ENCODE measurements at places on chromosomes 11 and 22. TPM values are rescaled to one million over a fixed set of nuclear protein-coding genes. Genes with fewer than 3 reads are reported as not detected.

DNA sequence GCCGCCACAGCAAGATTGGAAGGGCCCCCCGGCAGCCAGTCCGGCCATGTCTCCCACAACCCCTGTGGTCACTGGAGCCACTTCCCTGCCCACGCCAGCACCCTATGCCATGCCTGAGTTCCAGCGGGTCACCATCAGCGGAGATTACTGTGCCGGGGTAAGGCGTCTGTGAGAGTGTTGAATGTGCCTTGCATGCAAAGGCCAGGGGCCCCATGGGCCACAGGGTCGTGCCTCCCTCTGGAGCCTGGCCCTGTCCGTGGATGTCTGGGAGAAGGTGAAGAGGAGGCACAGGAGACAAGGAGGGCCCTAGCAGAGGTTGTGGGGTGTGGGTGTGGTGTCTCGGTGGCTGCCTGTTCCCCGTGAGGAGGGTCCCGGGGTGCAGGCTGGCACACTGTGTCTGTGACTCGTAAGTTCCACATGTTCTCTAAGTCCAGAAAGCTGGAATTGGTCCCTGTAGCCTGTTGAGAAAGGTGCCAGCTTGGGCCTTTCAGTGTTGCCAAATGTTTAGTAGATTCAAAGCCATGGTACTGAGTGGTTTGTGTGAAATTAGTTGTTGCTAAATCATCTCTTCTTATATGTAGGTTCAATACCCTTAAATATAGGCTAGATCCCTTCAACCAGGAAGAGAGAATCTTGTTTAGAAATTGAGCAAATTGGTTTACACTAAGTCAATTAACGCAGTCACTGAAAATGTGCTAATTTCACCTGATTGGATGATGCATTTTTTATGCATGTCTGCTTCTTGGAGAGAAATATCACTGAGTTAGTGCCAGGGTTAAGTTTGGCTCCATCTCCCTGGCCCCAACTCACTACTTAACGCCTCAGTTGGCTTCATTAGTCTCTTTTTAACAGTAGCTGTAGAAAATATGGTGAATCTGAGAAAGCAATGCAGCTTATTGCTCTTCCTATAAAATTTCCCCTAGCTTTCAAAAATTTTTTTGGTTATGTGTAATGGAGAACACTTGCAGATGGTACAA is 23.8 kb downstream of the AMPD3 start:
- DNase-seq: peak; percentile 69

GRCh38 chr11:10322401-10322800 is 17.5 kb downstream of the ADM start:
- no peak for DNase-seq

DNA sequence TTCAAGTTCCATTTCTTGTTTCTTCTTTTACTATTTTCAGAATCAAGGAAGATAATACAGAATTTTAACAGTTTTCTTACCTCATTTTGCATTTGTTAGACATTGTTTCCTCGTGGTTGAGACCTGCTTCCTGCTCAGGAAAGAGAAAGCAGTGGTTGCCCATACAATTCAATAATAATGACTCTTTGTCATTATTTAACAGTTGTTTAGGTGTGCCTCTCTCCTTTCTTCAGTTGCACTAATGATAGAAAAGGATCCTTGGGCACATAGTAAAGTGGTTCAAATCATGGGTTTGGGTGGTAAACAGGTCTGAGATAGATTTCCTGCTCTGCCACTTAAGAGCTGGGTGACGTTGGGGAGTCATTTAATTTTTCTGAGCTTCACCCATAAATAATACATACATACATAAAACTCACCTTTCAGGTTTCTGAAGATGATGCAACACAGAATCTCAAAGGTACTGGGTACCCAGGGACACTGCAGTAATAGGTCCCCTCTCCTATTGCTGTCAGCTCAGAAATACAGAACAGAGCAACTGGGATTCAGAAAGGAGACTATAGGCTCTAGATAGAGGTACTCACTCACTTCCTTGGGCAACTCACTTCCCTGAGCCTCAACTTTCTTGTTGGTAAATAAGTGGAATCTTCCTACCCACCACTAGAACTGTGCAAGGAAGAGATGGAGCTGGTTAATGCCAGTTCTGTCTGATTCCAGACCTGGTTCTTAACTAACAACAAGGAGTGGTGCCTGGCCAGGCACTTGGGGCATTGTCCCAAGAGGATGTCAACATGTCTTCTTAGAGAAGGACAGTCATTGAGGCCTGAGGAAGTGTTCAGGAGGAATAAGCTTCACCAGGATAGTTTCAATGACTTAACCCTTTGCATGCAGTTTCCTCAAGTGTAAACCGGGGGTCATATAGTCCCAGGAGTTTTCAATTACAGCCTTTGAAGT is 34.9 kb downstream of the CD44 start:
- no peak for DNase-seq

Gene SLC5A4
- total RNA-seq: 2.2 TPM

Gene CECR2
- total RNA-seq: 2.1 TPM

DNA sequence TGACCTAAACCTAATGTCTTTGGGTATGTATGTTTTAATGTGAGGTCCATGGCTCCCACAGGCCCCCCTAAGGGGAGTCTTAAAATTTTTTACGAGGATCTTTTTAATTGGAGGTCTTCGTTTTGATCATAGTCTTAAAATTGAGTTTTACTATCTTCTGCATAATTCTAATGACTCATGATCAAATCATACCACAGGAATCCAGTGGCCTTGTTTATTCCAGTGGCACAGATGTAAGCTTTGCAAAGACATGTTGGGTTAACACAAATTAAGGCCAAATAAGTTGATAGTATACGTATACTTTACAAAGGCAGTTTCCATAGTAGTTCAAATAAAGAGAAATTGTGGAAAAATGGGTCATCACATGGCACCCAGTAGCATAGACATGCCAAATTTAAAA is 33.9 kb upstream of the FJX1 start:
- DNase-seq: no peak

GRCh38 chr22:49093192-49093880 is 734.3 kb downstream of the BRD1 start:
- no peak for DNase-seq

- no peak for DNase-seq
Measured at GRCh38 chr11:94910270-94910669, 63.1 kb downstream of the CWC15 start.

GRCh38 chr22:40414838-40415505 is 44.6 kb downstream of the SGSM3 start:
- no peak for DNase-seq

- no peak for DNase-seq
Measured at GRCh38 chr22:22037740-22038139, 55.2 kb upstream of the TOP3B start.

Gene HIPK3
- 251 TPM for total RNA-seq

- DNase-seq: no peak
Measured at GRCh38 chr11:28442131-28442530, 333.9 kb downstream of the METTL15 start.

Gene MMP8
- 0.42 TPM for total RNA-seq

DNA sequence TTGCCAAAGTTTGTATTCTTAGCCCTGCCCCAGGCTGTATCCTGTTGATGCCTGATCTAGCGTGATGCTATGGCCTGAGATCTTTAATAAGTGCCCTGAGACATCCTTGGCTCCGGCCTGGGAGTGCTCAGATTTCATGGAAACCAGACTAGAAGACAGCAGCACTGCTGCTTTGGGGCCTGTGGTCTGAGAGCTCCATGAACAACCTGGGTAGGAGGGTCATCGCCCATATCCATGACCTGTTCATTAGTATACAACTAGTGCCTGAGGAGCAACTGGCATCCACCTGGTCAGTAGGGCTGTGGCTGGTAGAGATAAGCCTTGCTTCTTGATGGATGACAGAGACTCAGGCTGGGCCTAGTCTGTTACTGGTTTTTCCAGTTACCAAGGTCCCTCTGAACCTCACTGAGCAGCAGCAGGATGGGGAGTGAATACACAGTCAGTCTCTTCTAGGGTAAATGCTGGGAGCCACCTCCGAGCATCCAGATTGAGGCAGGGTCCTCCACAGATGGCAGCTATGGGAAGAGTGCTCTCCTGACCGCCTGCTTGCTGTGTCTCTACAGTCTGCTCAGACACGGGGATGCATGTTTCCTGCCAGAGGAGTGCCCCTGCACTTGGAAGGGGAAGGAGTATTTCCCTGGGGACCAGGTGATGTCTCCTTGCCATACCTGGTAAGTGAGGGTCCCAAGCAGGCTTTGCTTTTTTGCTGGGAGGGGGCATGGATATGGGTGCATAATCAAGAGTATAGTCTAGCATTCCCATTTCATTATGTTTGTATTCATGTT is 39.0 kb downstream of the OTOG start:
- no peak for DNase-seq

- no peak for DNase-seq
Measured at GRCh38 chr11:87878373-87878825, 296.8 kb downstream of the RAB38 start.

GRCh38 chr11:119375337-119376196 is 5.9 kb downstream of the USP2 start:
- DNase-seq: peak; percentile 92

Gene GLB1L2
- total RNA-seq: 1.5 TPM

Gene PLAAT5
- 0.88 TPM for total RNA-seq

Gene MMP10
- total RNA-seq: not detected

DNA sequence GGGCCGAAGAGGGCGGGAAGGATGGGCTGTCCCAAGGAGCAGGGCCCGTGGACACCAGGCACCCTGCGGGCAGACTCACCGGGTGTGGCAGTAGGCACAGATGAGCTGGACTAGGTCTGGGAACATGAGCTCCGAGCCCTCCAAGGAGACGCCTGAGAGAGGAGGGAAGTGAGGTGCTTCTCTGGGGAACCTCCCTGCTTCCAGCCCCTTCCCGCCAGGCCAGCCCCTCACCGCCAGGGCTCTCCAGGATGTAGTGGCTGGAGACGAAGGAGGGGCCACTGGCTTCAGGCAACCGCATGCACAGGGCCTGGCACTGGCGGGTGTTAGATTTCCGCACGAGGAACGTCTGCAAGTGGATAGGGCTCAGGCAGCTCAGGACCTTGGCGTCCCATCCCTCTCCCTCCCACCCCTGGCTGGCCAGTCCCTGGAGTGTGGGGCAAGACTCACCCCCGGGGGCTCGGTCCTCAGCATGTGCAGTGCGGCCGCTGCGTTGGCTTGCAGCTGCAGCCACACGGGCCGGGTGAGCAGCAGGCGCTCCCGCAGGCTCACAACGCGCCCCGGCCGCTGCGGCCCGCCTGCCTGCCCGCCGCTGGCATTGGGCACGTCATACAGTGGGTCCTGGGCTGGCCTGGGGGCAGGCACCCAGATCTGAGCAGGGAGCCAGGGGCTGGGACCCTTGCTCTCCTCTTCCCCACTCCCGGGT is 552 bp downstream of the RIN1 start:
- peak; percentile 69 for DNase-seq

DNA sequence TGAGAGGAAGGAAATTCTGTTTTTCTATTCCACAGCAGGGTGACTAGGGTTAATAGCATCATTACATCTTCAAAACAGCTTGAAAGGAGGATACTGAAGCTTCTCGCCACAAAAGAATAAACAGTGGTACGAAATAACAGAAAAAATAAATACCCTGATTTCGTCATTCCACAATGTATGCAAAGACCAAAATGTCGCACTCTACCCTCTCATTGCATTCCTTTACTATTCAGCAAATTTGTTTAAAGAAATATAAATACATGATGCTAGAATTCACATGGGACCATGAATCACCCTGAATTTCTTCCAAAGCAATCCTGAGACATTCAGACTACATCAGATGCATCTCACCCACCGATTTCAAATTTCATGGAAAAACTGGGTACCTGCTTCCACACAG is 112.3 kb upstream of the TOP3B start:
- no peak for DNase-seq

- no peak for DNase-seq
Measured at GRCh38 chr22:45709060-45709739, 37.6 kb downstream of the ATXN10 start.

DNA sequence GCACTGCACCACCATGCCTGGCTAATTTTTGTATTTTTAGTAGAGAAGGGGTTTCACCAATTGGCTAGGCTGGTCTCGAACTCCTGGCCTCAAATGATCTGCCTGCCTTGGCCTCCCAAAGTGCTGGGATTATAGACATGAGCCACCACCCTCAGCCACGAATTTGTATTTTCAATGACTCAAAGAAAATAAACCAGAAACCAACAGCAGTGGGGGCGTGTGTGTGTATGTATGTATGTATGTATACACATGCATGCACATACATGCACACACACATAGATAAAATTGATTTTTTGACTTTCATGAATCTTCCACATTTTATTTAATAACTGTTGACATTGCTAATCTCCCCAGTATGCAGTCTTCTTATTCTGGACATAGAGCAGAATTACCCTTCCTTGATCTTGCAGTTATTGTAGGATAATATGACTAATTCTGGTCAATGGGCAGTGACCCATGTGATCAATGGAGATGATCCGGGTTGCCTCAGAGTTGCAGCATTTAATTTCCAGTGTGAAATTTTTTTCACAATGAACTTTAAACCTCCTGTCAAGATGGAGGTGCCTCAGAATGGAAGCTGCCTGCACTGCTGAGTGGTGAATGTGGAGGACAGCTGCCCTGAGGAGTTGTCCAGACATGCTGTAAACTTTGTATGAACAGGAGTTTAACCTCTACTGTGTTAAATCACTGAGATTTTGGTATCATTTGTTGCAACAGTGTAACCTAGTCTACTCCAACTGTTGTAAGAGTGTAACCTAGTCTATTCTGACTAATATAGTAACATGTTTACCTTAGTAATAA is 12.8 kb upstream of the PTPN5 start:
- DNase-seq: no peak

DNA sequence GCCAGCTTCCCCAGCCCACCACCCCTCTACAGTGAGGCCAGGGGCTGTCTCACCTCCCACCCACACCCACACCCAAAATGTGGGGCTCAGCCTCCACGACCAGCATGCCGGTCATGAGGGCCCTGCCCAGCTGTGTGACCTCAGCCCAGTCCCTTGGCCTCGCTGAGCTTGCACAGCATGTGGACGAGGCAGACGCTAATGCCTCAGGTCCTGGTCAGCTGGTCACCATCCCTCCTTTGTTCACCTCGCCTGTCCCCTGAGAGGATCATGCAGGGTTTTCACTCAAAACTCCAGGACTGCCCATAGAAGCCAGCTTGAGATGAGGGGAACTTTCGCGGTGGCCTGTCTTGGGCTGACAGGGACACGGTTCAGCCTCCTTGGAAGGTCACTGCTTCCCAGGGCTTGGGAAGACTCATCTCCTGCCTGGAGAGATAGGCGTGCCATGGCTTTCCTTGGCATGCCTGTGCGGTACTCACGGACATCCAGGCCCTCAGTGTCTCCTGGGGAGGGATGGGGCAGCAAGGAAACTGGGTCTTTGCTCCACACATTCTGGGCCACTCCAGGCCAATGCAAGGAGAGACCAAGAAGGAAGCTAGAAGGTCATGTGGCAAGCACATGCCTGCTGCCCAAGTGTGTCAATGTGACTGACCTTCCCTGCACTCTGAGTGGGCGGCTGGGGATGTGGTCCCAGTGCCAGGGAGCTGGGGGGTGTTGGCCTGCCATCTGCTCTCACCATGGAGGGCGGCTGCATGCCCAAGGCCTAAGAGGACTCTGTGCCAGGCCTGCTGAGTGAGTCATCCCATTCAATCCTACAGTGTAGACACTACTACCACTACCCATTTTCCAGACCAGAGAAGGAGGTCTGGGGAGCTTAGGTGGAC is 3.2 kb upstream of the RTN4R start:
- DNase-seq: no peak

DNA sequence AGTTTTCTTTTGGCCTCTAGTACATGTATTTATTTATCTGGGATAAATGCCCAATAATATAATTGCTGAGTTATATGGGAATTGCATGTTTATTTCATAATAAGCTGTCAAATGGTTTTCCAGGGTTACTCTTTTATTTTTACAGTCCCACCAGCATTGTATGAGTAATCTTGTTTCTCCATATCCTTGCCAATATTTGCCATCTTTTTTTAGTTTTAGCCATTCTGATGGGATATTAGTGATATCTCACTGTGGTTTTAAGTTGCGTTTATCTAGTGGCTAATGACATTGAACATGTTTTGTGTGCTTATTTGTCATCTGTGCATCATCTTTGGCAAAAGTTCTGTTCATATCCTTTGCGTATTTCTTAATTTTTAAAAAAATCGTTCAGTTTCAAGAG is 372.8 kb upstream of the CCDC179 start:
- DNase-seq: no peak

Measured in aorta (tissue), 5 donors.